ENCODE measurements at places on chromosomes 3 and 15.
A peak's percentile ranks its signal among the peaks of the same experiment; 100 is the strongest.

DNA sequence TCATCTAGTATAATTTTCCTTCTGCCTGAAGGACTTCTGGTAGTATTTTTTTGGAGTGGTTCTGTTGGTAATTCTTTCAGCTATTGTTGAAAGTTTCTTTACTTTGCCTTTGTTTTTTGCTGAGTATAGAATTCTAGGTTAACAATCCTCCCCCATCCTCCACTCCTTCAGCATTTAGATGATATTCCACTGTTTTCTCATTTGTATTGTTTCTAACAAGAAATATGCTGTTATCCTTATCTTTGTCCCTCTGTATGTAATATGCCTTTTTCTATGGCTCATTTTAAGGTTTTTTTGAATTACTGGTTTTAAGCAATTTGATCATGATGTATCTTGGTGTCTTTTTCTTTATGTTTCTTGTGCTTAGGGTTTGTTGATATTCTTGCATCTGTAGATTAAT is 53.9 kb downstream of the KLF15 start:
- no peak for DNase-seq

- no peak for DNase-seq
Observed at GRCh38 chr15:51121631-51122225, 27.0 kb upstream of the TNFAIP8L3 start.

- DNase-seq = no peak
Observed at GRCh38 chr3:19688767-19689166, 245.2 kb downstream of the EFHB start.

DNA sequence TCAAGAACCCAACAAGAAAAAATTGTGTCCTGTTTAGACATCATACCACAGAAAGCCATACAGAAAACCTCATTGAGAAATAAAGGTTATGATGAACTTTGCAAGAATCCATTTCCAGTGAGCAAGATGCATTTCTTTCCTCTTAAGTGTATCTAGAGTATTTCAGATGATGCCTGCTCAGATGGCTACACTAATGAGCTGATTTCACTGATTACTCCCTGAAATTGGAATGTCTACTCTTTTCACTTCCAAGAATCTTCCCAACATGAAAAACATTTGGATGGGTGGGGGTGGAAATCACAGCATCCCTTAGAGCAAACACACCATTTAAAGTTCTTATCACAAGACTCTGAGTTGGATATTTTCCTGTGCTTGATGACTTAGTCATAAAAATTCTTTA is 41.4 kb upstream of the IL12A start:
- no peak for DNase-seq

GRCh38 chr15:70512772-70513362 is 250.5 kb downstream of the UACA start:
- DNase-seq = peak; percentile 79

- no peak for DNase-seq
Observed at GRCh38 chr3:42490243-42490642, 12.2 kb upstream of the VIPR1 start.

GRCh38 chr15:64460724-64461720 is 644 bp downstream of the ZNF609 start:
- DNase-seq = peak; percentile 31

- no peak for DNase-seq
Observed at GRCh38 chr15:62793752-62794144, 248.8 kb upstream of the TPM1 start.

- DNase-seq = no peak
Observed at GRCh38 chr15:57667171-57667849, 39.2 kb upstream of the POLR2M start.

DNA sequence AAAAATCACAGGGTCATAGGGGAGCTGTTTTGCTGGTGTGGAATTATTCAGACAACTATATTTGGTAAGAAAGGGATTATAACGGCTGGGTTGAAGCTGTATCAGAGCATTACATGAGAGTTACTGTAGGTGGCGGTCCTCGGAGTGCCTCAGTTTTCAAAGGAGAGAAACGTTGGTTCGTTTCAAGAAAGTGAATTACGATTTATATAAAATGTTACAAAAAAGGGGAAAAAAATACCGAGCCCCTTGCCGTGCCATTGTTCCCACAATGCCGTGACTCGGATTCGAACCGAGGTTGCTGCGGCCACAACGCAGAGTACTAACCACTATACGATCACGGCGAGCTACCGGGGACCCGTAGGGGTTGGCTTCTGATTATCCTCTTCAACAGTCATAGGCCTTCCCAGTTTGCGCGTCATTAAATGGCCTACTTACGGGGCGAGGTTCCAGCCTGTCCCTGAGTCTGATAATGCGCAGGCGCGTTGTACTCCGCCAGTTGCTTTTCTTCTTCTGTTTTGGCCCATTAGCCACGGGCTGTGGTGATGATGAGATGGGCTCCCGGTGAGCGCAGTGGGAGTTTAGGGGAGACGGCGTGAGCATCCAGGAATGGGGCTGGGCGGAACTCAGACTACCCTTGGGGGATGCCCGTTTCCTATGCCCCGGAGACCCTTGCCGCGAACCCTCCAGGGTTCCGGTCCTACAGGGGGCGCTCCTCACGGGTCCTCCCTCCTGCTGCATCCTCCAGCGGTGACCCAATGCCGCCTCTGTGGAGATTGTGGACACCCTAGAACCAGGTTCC is 10.8 kb upstream of the SHF start:
- DNase-seq = peak; percentile 90

- DNase-seq = peak; percentile 1
Observed at GRCh38 chr15:51132384-51133139, 37.9 kb upstream of the TNFAIP8L3 start.

- no peak for DNase-seq
Observed at GRCh38 chr15:58459560-58459959, 27.8 kb downstream of the LIPC start.

- no peak for DNase-seq
Observed at GRCh38 chr15:82086243-82086995, 40.6 kb upstream of the MEX3B start.

DNA sequence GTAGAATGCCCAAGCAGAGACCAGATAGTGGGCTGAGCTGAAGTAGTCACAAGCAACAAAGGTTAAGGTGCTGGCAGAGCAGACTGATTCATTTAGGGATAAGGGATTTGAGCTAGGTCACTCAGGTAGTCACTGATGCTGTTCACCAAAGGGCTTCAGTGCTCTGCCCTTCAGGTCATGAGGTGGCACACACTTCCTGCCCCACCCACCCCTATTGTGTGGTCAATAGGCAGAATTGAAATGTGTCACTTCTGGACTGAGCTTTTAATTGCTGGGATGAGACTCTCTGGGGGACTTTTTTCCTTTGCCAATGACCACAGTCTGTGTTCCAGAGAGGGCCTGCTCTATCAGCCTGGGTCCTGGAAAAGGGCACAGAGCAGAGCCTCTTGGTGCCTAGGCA is 2.9 kb upstream of the DIS3L start:
- peak; percentile 7 for DNase-seq

GRCh38 chr15:41823502-41823901 is 4.4 kb upstream of the JMJD7 start:
- DNase-seq = no peak

- DNase-seq = no peak
Observed at GRCh38 chr15:56856934-56857333, 61.5 kb upstream of the TCF12 start.

DNA sequence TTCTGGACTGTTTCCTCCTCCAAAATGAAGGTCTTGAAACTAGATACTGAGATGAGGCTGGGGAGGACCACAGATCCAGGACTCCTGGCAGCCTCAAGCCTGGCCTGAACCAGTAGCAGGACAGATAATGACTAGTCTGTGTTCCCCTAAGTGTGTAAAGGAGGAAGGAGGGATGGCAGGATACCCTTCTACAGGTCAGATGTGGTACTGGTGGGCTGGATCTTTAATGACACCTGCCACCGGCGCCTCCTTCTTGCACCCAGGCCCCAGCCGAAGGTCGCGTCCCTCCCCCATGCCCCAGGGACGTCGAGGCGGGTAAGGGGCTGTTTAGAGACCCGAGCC is 556 bp downstream of the USP19 start:
- no peak for DNase-seq

GRCh38 chr3:134898181-134898754 is 103.2 kb downstream of the EPHB1 start:
- DNase-seq = no peak

- no peak for DNase-seq
Observed at GRCh38 chr3:190076136-190076535, 44.6 kb downstream of the P3H2 start.

DNA sequence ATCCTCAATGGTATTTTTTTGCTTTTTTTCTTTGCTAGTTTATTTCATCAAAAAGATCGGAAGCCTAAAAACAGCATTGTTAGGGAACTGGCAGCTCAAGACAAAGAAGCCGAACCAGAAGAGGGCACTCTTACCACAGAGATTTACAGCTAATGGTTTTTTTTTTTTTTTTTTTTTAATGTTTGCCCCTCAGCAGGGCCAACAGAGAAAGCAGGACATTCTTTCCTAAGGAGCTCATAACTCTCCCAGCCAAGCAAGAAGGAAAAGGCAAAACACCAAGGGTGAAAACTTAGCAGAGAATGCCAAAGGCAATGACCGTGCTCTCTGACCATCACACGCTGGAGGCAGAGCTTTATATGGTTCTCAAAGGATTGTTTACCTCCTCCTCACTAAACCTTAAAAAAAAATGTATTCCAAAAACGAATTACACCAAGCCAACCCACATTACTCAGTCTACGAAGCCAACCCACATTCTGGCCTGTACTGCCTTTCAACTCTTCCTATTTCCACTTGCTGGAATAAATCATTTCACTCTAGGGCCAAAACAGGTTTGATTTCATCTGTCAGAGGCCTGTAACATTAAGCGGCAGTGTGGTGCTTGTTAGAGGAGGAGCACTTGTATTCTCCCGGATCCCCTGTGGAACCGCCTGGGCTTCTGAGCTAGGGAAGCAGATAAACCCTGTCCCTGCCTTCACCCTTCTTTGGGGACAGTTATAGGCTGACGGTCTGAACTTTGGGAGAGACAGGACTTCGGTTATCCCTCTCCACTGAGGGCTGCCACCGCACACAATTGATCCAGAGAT is 35.6 kb upstream of the GYG1 start:
- no peak for DNase-seq

DNA sequence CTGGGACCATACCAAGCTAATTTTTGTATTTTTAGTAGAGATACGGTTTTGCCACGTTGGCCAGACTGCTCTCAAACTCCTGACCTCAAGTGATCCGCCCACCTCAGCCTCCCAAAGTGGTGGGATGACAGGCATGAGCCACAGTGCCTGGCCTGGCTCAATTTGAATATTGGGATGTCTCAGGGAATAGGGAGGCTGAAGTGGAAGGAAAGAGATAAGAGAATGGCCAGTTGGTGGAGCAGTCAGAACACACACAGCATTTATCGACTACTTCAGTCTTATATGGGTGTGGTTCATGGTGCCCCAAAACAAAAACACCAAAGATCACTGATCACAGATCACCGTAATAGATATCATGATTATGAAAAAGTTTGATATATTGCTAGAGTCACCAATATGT is 144.4 kb downstream of the GMNC start:
- no peak for DNase-seq

DNA sequence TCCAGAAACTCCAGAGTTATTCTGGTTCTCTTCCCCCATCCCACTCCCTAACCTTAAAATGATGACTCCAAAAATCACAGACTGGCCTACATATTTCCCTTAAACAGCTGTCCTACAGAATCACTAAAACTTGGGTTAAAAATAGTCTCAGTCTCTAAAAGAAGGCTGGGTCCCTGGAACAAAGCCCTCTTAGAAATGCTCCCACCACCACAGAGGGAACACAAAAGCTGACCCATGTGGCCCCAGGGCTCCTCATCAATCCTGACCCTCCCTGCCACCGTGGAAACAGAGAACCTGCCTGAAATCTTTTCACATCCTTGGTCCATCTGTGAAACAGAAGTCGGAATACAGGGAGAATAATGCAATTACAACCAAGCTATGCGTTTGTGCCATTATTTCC is 55.7 kb upstream of the DCLK3 start:
- no peak for DNase-seq

DNA sequence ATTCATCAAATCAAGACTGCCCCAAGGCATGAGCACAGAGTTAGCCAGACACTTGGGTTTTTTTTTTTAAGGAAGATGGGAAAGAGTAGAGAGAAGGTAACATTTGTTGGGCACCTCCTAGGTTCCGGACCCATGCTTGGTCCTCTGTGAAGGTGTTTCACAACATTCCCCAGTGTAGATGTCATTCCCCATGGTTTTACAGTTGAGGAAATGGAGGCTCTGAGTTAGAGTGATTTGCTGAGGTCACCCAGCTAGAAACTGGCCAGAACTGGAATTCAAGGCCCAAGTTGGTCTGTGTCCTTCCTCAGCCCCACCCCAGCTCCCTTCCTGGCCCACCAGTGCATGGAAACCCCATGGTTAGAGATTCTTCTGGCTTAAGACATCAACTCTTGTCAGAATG is 19.9 kb downstream of the WNT7A start:
- no peak for DNase-seq

DNA sequence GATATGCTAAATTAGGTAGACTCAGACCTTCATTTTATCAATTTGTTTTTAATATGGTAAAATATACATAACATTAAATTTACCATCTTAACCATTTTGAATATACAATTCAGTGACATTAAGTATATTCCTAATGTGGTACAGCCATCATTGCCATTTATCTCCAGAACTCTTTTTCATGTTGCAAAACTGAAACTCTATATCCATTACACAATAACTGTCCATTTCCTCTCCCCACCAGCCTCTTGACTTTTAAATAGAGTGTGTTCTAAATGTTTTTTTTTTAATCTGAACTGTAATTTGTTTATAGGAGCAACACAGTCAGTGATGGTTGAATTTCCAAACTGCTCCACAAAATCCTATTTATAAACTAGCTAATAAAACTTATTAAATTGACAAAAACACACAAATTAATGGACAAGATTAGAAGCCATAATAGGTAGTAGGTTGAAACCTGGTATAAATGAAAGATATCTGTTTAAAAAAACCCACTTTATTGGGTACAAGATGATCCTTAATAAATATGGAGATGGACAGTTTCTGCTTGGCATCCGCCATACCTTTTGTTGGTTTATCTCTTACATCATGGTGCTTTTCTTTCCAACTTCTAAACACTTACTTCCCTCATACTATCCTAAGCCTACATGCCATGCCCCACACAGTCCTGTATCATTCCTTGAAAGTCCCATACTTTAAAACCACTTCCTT is 142.4 kb downstream of the ZPLD1 start:
- DNase-seq = no peak

GRCh38 chr3:8319935-8320634 is 181.5 kb upstream of the LMCD1 start:
- DNase-seq = no peak

Data from activated CD4-positive, alpha-beta T cell treated with anti-CD3 and anti-CD28 coated beads, Interleukin-2, amount 50 U/mL, for 48 hours (primary cell).